Left renal cortex interstitium (tissue), 4 donors: ENCODE measurements at places on chromosomes 4 and X. TPM values are rescaled to one million over a fixed set of nuclear protein-coding genes. Genes with fewer than 3 reads are reported as not detected.

NAAA gene
- polyA plus RNA-seq = 13.6 TPM

CENPE gene
- polyA plus RNA-seq = 12.9 TPM

IL3RA gene
- 12.6 TPM for polyA plus RNA-seq

PRKG2 gene
- 1.6 TPM for polyA plus RNA-seq

IRS4 gene
- 1.5 TPM for polyA plus RNA-seq

MTMR8 gene
- polyA plus RNA-seq = 2.0 TPM

RIBC1 gene
- 4.1 TPM for polyA plus RNA-seq

ERCC6L gene
- polyA plus RNA-seq = 4.4 TPM

SFRP2 gene
- 12.5 TPM for polyA plus RNA-seq

STBD1 gene
- polyA plus RNA-seq = 2.0 TPM

FOXP3 gene
- 0.47 TPM for polyA plus RNA-seq

H2BW2 gene
- polyA plus RNA-seq = 0.58 TPM

ASB9 gene
- 12.0 TPM for polyA plus RNA-seq
